ENCODE measurements at places on chromosomes 2 and 18.

DNA sequence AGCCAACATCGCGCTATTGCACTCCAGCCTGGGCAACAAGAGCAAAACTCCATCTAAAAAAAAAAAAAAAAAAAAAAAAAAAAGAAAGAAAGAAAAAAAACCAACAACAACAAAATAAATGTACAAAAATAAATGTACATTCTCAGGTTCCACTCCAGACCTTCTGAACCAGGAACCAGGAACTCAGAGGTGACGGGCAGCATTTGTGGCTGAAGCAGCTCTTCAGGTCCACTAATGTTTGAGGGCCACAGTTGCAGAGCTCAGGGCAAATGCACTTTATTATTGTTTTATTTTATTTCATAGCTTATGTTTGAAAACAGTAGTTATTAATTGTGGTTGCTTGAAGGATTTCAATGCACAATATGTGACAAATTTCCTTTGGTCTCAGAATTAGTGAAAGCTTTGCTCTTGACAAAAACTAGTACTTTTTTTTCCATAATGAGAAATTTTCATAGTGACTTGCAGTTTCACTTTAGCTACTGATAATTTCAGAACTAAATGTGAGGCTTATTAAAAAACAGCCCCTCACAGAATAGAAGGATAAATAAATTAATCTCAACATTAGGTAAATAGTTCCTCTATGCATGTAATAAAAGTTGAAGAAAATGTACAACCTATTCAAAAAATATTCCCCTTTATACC, 378.4 kb upstream of the SPHKAP start:
- H3K27ac ChIP-seq = no peak overlapping the region
- H3K36me3 ChIP-seq = no peaks in the 10 kb centered on the region

GRCh38 chr2:3532941-3533340, 13.6 kb upstream of the ADI1 start:
- no peaks in the 10 kb centered on the region for H3K36me3 ChIP-seq
- no peak for DNase-seq
- H3K4me3 ChIP-seq = no peak overlapping the region
- no peaks in the 10 kb centered on the region for H3K4me1 ChIP-seq

GRCh38 chr18:67342159-67342558, 174.4 kb downstream of the DSEL start:
- DNase-seq = no peak
- H3K4me3 ChIP-seq = no peak overlapping the region
- no peak overlapping the region for H3K27ac ChIP-seq
- H3K27me3 ChIP-seq = no peaks in the 10 kb centered on the region
- H3K4me1 ChIP-seq = no peaks in the 10 kb centered on the region
- no peaks in the 10 kb centered on the region for H3K36me3 ChIP-seq

- DNase-seq = no peak
- peak overlapping the region; percentile 83 for H3K4me3 ChIP-seq
Measured at GRCh38 chr2:65429786-65430602, 2.4 kb downstream of the SPRED2 start.

GRCh38 chr2:175168564-175168945, 552 bp upstream of the ATF2 start:
- H3K4me3 ChIP-seq = peak overlapping the region; percentile 41
- DNase-seq = no peak
- no peaks in the 10 kb centered on the region for H3K36me3 ChIP-seq
- peaks cover 48% of the 10 kb centered on the region for H3K4me1 ChIP-seq
- H3K27ac ChIP-seq = peak overlapping the region; percentile 89

DNA sequence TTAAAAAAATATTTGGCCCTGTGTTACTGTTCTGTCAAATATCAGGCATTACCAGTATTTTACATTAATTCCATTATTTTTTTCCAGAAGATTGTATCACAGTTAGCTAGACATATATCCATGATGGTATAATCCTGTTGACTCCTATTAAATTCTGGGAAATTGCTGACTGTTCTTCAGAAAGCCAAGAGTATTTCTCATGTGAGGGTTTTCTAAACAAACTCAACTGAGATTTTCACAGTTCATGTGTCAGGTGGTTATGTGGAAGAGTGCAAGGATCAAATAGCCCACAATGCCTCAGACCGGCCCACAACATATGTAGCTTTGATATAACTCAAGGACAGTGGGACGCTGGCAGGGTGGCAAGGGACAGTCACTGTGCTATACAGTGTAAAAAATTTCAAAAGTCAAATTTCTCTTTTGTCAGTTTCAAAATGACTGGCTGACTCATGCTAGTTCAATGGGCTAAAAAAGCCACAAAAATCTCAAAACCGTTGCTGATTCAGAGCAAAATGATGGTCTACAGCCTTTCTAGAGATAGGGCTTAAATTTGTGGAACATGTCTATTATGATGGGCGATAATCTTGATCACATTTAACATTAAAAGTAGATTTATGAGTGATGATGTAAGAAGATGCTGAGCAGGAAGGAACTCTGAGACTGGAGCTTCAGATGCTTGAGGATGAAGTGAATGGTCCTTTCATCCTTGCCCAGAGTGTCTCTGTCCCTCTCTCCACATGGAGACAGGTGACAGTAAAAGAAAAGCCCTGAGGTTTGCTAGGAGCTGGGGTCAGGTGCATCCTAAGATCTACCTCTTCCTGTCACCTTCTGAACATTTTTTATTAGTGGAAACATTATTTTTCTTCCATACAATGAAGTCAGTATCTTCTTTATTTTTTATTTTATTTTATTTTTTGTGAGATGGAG, 175.8 kb upstream of the PIEZO2 start:
- H3K36me3 ChIP-seq = no peaks in the 10 kb centered on the region
- peaks cover 28% of the 10 kb centered on the region for H3K4me1 ChIP-seq
- no peak overlapping the region for H3K27ac ChIP-seq
- DNase-seq = peak; percentile 21
- H3K27me3 ChIP-seq = no peaks in the 10 kb centered on the region

DNA sequence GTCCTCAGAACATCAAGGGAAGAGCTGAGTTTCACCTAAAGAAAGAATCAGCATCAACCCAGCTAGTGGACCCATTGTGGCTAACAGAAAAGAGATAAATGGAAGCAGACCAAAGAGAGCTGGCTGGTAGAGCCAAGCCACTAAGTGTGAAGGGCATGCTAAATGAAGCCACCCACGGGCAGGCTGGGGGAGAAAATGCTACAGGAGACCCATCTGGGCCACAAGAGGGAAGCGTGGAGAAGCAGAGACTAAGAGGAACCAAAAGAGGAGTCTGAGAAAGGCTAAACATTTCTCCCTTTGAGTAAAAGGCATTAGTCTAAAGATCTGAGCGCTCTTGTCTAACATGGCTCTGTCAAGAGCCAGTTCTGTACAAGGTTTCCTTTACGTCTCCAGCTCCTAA, 15.8 kb downstream of the CWC22 start:
- H3K4me1 ChIP-seq = no peaks in the 10 kb centered on the region
- H3K27me3 ChIP-seq = no peaks in the 10 kb centered on the region
- no peak for DNase-seq
- H3K4me3 ChIP-seq = no peak overlapping the region
- H3K27ac ChIP-seq = no peak overlapping the region

DNA sequence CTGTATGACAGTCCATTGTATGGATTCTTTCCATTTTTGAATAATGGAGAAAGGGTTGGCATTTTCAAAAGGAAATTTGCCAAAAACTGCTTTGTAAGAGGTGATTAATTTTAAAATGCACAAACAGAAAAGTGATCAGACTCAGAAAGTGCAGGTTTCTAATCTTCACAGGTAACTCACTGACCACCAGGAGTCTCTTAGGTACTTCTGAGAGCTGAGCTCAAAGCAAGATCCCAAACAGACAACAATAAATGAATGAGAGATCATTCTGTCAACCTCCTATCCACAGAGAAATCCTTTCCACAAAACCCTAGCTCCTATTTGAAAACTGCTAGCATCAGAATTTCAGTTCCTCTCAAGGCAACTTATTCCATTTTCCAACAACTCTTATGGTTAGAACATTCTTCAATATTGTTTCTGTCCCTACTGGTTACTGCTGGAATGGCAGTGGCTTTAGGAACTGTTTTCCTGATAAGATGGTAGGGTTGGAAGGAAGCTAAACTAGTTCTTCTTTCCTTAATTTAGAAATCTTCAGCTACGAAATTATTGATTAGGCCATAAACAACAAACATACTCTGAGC, 20.6 kb upstream of the HAAO start:
- H3K27ac ChIP-seq = no peak overlapping the region
- no peaks in the 10 kb centered on the region for H3K27me3 ChIP-seq
- H3K4me3 ChIP-seq = no peak overlapping the region
- H3K36me3 ChIP-seq = no peaks in the 10 kb centered on the region
- peaks cover 23% of the 10 kb centered on the region for H3K4me1 ChIP-seq

GRCh38 chr2:176926453-176926852, 286.1 kb upstream of the HNRNPA3 start:
- no peak overlapping the region for H3K4me3 ChIP-seq
- no peaks in the 10 kb centered on the region for H3K36me3 ChIP-seq
- no peaks in the 10 kb centered on the region for H3K27me3 ChIP-seq
- no peaks in the 10 kb centered on the region for H3K4me1 ChIP-seq
- H3K27ac ChIP-seq = no peak overlapping the region

DNA sequence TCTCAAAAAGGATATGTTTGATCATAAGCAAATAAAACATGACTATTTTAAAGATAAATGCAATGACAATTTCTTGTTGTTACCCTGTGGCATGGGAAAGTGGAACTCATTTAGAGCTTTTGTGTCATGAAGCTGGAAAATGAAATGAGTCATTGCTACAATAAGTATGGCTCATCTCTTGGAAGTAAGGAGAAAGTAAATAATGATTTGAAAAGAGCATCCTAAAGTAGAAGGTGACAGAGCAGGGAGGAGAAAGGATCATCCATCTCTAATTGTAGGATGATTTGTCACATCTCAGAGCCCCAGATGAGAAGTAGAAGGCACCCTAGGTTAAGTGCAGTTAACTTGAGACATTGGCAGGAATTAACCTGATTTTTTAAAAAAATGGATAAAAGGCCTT, 200.5 kb downstream of the CPS1 start:
- no peak overlapping the region for H3K4me3 ChIP-seq
- H3K27me3 ChIP-seq = no peaks in the 10 kb centered on the region
- H3K4me1 ChIP-seq = no peaks in the 10 kb centered on the region

GRCh38 chr18:79440316-79441110, 44.8 kb downstream of the NFATC1 start:
- no peak overlapping the region for H3K4me3 ChIP-seq
- no peak for DNase-seq
- no peaks in the 10 kb centered on the region for H3K36me3 ChIP-seq
- no peak overlapping the region for H3K27ac ChIP-seq
- 0 out of 2 replicates have a peak, but pooled peaks cover 8% of the 10 kb centered on the region for H3K4me1 ChIP-seq
- H3K27me3 ChIP-seq = no peaks in the 10 kb centered on the region

GRCh38 chr18:59660786-59661743, 36.2 kb downstream of the CCBE1 start:
- H3K4me1 ChIP-seq = no peaks in the 10 kb centered on the region
- H3K27ac ChIP-seq = no peak overlapping the region
- H3K4me3 ChIP-seq = no peak overlapping the region
- DNase-seq = no peak

DNA sequence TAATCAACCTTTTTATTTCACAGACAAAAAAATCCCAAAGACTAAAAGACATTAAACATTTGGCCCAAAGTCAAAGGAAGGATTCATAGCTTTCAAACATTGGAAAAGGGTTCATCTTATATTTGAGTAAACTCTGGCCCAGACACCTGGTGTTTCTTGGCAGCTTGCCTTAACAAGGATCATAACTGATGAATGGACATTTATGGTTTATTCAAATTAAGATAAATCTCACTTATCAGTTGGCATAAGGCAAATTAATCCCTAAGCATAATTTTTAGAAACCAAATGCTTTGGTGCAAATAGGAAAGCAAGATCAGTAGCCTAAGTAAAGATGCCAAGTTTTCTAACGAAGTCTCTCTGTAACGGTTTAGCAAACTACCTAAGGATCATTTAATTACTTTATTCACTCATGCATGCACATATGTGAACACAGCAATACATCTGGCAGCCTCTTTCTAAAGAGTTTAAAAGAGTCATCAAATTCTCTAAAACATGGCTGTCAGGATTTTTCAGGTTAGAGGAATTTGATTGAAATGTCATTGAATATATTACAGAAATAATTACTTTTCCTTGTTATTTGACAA, 323.4 kb upstream of the RBMS1 start:
- no peaks in the 10 kb centered on the region for H3K27me3 ChIP-seq
- H3K36me3 ChIP-seq = no peaks in the 10 kb centered on the region
- H3K4me3 ChIP-seq = no peak overlapping the region

DNA sequence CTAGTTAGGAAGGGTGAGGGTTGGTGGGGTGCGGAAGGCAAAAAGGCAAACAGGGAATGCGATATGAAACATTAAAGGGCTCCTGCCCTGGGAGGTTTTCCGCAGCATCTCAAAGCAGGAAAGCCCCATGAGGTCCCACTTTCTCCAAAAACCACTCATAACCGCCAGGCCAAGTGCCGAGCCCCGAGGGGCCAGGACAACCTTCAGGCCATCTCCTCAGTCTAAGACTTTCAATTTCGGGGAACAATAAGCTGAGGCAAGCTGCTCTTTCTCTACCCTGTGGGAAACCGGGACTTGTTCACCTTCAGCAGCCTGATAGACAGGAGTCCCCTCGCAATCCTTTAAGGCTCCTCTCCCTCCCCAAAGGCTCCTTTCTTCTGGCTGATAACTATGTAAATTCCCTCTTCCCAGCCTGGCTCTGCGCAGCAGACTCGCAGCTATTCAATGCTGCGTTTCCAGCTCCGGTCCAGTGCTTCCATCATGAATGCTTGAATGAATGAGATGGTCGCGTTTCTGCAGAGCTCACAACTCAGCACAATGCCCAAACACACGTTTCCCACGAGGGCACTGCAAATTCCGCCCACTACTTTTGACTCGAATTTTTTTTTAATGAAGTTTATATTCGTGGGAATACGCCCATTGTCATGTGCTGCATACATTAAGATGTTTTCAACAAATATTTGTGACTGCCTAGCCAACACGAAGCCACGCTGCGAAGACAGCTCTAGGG, 1.4 kb downstream of the LAMA1 start:
- no peaks in the 10 kb centered on the region for H3K4me1 ChIP-seq
- H3K27me3 ChIP-seq = no peaks in the 10 kb centered on the region
- no peak for DNase-seq
- no peak overlapping the region for H3K27ac ChIP-seq

GRCh38 chr2:230153390-230153976, 66.3 kb downstream of the SP110 start:
- no peak overlapping the region for H3K27ac ChIP-seq
- H3K4me1 ChIP-seq = no peaks in the 10 kb centered on the region
- no peaks in the 10 kb centered on the region for H3K27me3 ChIP-seq
- DNase-seq = no peak
- no peaks in the 10 kb centered on the region for H3K36me3 ChIP-seq

GRCh38 chr2:54750040-54750439, 26.6 kb downstream of the EML6 start:
- H3K27me3 ChIP-seq = no peaks in the 10 kb centered on the region
- H3K4me3 ChIP-seq = no peak overlapping the region
- H3K27ac ChIP-seq = no peak overlapping the region
- no peaks in the 10 kb centered on the region for H3K4me1 ChIP-seq

GRCh38 chr2:235661167-235661937, 167.5 kb downstream of the AGAP1 start:
- H3K27ac ChIP-seq = no peak overlapping the region
- peaks cover 10% of the 10 kb centered on the region for H3K4me1 ChIP-seq
- no peaks in the 10 kb centered on the region for H3K36me3 ChIP-seq
- H3K27me3 ChIP-seq = peaks cover 12% of the 10 kb centered on the region
- no peak overlapping the region for H3K4me3 ChIP-seq

GRCh38 chr2:167708998-167709397, 538.4 kb downstream of the STK39 start:
- no peak overlapping the region for H3K27ac ChIP-seq
- H3K27me3 ChIP-seq = peaks cover 4% of the 10 kb centered on the region
- no peak for DNase-seq
- no peaks in the 10 kb centered on the region for H3K36me3 ChIP-seq

Measured in DND-41 (cell line).